ENCODE measurements at places on chromosomes 6 and 20. TPM values are rescaled to one million over a fixed set of nuclear protein-coding genes. Genes with fewer than 3 reads are reported as not detected.

The BPIFA1 gene
- not detected for total RNA-seq

The NTSR1 gene
- total RNA-seq, result 0.05 TPM

The NR2E1 gene
- not detected for total RNA-seq

The GNRH2 gene
- not detected for total RNA-seq

The GRIK2 gene
- total RNA-seq, result 0.34 TPM

The IPCEF1 gene
- total RNA-seq, result 2.3 TPM

The FERMT1 gene
- total RNA-seq, result 0.28 TPM

The GTSF1L gene
- not detected for total RNA-seq

The PLN gene
- total RNA-seq, result not detected

The KIF25 gene
- not detected for total RNA-seq

The LY6G6F gene
- total RNA-seq, result not detected

The KHDRBS2 gene
- not detected for total RNA-seq

The VSTM2L gene
- 0.51 TPM for total RNA-seq

The ZNF831 gene
- under 0.01 TPM for total RNA-seq

The ECT2L gene
- not detected for total RNA-seq

The SLC2A10 gene
- total RNA-seq, result 16.0 TPM

The KCNK15 gene
- total RNA-seq, result 0.17 TPM

The REM1 gene
- not detected for total RNA-seq

The GGTLC1 gene
- total RNA-seq, result not detected

The TPX2 gene
- 16.5 TPM for total RNA-seq

The MYB gene
- total RNA-seq, result 0.19 TPM

The ZNF334 gene
- total RNA-seq, result 0.34 TPM

The FKBP1C gene
- 4.4 TPM for total RNA-seq

The MCHR2 gene
- total RNA-seq, result not detected

The EEF1A2 gene
- total RNA-seq, result 5.0 TPM

The SPINT3 gene
- not detected for total RNA-seq

The DPPA5 gene
- total RNA-seq, result not detected

The KIAA0408 gene
- not detected for total RNA-seq

The SRSF6 gene
- total RNA-seq, result 52.5 TPM

The SYTL3 gene
- 0.70 TPM for total RNA-seq

The NHLRC1 gene
- total RNA-seq, result 1.6 TPM

The HRH3 gene
- not detected for total RNA-seq

The OLIG3 gene
- not detected for total RNA-seq

The SMIM28 gene
- total RNA-seq, result not detected

The FAXC gene
- total RNA-seq, result 0.34 TPM

The MLN gene
- total RNA-seq, result not detected

The CNR1 gene
- 1.3 TPM for total RNA-seq

The ACAT2 gene
- total RNA-seq, result 40.2 TPM

Data from dermis blood vessel endothelial cell (primary cell).